ENCODE measurements at places on chromosomes 1 and 21. TPM values are rescaled to one million over a fixed set of nuclear protein-coding genes. Genes with fewer than 3 reads are reported as not detected.

The IGSF3 gene
- polyA plus RNA-seq = 1.9 TPM

The ERO1B gene
- 6.5 TPM for polyA plus RNA-seq

The IRF6 gene
- 2.0 TPM for polyA plus RNA-seq

The CDA gene
- polyA plus RNA-seq = 29.8 TPM

The CTSS gene
- 11.6 TPM for polyA plus RNA-seq

The S100A11 gene
- 1,637 TPM for polyA plus RNA-seq
